Frontal cortex (tissue), 4 donors: ENCODE measurements at places on chromosomes 2 and 18. TPM values are rescaled to one million over a fixed set of nuclear protein-coding genes. Genes with fewer than 3 reads are reported as not detected.

Gene CKAP2L
- total RNA-seq = 2.0 TPM

Gene ALPP
- not detected for total RNA-seq

Gene NXPH2
- total RNA-seq = 25.7 TPM

Gene NMS
- total RNA-seq = not detected

Gene GALNT3
- 3.7 TPM for total RNA-seq

Gene STARD6
- total RNA-seq = 0.82 TPM

Gene MYO1B
- 85.2 TPM for total RNA-seq

Gene ZNF385B
- total RNA-seq = 7.7 TPM

Gene CENPA
- total RNA-seq = 1.2 TPM

Gene ARMC9
- total RNA-seq = 15.1 TPM

Gene LMAN2L
- total RNA-seq = 23.6 TPM

Gene DSC3
- total RNA-seq = 0.82 TPM
